ENCODE measurements at places on chromosomes 1 and 21. TPM values are rescaled to one million over a fixed set of nuclear protein-coding genes. Genes with fewer than 3 reads are reported as not detected.

MAP10 gene
- total RNA-seq, result 4.4 TPM

PERM1 gene
- 0.18 TPM for total RNA-seq

C1orf74 gene
- total RNA-seq, result 2.4 TPM

ZBTB37 gene
- 47.2 TPM for total RNA-seq

CFAP45 gene
- 1.1 TPM for total RNA-seq

DENND2D gene
- total RNA-seq, result 2.4 TPM

SHISA4 gene
- 22.0 TPM for total RNA-seq

ADCY10 gene
- total RNA-seq, result 0.27 TPM

GOLT1A gene
- total RNA-seq, result 0.54 TPM

FCGR2B gene
- total RNA-seq, result 0.18 TPM

TNFRSF4 gene
- total RNA-seq, result not detected

RHBG gene
- 0.73 TPM for total RNA-seq

OR6P1 gene
- total RNA-seq, result not detected

RPS8 gene
- 658 TPM for total RNA-seq

S100A14 gene
- total RNA-seq, result not detected

NBPF6 gene
- total RNA-seq, result 0.18 TPM

CHI3L2 gene
- not detected for total RNA-seq

CELA3B gene
- total RNA-seq, result not detected

C4BPA gene
- not detected for total RNA-seq
